ENCODE measurements at places on chromosomes 2 and 18.
A peak's percentile ranks its signal among the peaks of the same experiment; 100 is the strongest.

GRCh38 chr2:218839430-218839829 is 7.8 kb upstream of the PRKAG3 start:
- DNase-seq = no peak

GRCh38 chr2:118046634-118047210 is 32.9 kb upstream of the CCDC93 start:
- no peak for DNase-seq

GRCh38 chr2:86064006-86064405 is 41.7 kb downstream of the POLR1A start:
- no peak for DNase-seq

DNA sequence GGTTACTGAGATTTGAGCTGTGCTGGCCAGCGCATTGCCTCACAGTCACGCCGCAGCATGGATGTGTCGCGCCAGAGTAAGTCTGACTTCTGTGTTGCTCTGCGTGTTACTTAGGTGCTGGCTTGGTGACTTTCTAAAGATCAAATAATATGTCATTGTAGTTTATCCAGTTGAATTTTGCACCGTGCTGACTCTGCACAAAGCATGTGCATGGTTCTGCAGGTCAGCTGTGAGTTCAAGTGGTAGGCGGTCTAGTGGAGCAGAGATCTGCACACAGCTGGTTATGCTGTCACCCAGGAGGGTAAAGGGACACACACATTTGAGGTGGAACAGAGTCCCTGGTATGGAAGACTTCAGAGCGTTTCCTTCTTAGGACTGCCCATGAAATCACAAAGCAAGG is 105.1 kb downstream of the CEP192 start:
- DNase-seq = no peak

DNA sequence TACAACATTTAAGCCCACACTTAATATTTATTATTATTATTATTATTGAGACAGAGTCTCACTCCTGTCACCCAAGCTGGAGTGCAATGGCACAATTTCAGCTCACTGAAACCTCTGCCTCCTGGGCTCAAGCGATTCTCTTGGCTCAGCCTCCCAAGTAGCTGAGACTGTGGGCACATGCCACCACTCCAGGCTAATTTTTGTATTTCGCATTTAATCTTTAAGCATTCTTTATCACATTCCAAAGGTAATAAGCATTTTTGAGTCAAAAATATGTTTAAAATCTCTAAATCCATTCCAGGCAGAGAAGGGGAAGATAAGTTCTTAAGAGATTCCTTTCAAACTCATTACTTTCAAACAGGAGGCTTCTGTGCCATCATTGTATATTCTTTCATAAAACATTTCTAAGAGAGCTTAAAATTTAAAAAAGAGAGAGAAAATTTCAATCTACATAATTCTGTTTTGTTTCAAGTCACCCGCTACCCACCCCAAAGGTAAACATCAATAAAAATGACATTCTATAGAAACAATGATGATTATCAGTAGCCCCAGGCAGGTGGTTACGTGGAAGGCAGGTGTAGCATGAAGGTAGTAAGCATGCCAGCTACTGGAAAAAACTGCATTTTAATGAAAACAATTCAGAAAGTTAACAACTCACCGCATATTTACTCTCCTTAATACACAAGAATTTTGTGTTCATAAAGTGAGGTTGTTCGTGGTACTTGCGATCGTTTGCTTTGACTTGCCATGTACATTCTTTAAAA is 84.4 kb upstream of the NARS1 start:
- DNase-seq = no peak

DNA sequence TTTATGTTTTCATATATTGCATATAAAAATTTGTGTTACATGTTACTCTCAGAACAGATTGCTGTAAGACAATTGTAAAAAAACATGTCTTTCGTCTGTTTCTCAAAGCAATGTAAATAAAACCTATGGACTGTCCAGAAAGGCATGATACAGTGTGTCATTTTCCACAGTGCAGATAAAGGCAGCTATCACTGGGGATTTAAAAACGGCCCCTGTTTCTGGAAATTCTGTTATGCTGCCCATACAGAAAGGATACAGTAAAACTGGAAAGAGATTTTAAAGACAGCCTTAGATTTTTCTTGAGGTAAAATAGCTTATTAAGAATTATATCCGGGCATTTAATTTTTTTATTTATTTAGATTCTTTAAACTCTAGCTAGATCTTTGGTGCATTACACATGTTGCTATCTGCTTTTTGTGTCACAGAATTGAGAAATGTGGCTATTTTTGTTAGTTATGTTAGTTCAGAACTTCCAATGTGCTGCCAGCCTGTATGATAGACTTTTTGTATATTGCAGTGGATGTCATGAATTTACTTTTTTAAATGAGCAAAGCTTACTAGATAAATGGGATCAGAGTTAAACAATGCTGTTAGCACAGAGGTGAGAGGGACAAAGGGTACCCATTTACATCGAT is 859 bp upstream of the INO80D start:
- DNase-seq = no peak

DNA sequence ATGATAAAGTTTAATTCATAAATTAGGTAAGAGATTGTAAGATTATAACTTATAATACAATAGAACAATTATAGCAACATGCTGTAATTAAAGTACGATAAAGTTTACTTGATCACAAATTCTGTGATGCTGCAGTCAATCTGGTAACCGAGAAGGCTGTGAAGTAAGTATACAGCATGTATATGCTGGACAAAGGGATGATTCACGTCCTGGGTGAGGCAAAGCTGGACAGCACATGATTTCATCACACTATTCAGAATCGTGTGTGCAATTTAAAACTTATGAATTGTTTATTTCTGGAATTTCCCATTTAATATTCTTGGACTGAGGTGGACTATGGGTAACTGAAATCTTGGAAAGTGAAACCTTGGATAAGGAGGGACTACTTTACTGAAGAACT is 522.2 kb upstream of the CNTNAP5 start:
- DNase-seq = no peak

GRCh38 chr18:43760010-43760409 is 482.7 kb upstream of the SYT4 start:
- no peak for DNase-seq

DNA sequence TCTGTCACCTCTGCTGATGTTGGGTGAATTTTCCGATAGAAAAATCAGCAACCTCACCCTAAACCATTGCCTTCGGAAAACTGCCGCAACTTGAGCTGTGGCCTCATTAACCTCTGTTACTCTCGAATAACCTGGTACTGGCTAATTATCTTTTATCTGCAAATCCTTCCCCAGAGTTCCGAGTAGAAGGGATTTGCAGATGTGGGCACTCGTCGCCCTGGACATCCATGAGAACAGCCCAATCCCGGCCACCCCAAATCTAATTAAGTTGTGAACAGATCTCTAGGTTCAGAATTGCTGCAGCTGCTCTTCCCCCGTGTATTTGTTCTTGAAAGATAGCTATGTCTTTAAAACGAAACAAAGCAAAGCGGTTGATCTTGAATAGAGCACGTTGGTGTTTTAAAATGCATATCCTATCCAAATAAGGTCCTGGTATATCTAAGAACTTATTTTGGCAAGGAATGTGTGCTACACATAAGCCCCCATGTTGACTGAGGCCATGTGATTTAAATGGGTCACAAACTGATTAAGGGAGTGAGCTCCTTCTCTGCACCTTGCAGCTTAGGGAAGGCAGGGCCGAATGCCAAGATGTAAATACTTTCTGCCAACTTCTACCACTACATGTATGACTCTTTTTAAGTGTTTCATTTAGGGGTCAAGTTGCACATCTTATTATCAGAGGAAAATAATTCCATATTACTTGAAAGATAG is 88.2 kb downstream of the MTCL1 start:
- no peak for DNase-seq

GRCh38 chr2:33209976-33210375 is 263.2 kb downstream of the LTBP1 start:
- DNase-seq = no peak

DNA sequence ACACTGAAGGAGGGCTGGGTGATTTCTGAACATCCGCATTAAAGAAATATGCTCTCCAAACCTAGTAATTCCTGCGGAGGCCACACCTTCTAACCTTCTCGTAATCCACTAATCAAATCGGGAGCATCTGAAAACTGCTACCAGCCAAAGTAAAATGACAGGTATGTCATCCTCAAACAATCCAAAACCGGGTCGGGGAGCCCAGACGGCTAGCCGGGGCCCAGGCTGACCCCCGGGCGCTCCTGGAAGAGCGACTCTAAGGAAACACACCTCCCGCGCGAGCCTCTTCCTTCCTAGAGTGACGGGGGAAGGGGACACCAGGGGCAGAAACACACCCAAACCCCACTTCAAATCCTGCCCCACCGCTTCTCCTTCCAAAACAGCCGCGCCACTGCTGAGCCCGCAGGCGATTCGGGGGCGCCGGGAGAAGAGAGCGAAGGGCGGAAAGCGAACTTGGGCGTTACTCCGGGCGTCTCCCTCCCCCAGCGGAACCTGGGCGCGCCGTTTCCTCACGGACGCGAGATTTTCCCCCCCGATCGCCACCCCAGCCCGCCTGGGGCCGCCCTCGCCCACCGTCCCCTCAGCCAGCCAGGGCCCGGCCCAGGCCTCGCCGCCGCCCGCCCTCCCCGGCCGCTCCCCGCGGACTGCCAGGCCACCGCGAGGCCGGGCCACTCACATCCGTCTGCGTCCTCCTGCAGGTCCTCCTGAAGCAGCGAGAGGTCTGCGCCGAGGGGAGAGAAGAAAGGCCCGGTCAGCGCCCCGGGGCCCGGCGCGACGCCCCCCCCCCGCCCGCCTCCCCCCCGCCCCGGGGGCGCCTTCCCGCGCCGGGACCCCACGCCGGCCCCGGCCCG is 584 bp downstream of the PPP4R1 start:
- DNase-seq = peak; percentile 21

GRCh38 chr2:222912117-222912516 is 51.3 kb downstream of the ACSL3 start:
- no peak for DNase-seq

- DNase-seq = no peak
These were observed 28.1 kb downstream of the CAVIN2 start for GRCh38 chr2:191818725-191819350.

GRCh38 chr18:10487154-10487553 is 32.7 kb downstream of the APCDD1 start:
- DNase-seq = no peak

GRCh38 chr2:134190807-134191203 is 63.1 kb upstream of the MGAT5 start:
- DNase-seq = no peak

DNA sequence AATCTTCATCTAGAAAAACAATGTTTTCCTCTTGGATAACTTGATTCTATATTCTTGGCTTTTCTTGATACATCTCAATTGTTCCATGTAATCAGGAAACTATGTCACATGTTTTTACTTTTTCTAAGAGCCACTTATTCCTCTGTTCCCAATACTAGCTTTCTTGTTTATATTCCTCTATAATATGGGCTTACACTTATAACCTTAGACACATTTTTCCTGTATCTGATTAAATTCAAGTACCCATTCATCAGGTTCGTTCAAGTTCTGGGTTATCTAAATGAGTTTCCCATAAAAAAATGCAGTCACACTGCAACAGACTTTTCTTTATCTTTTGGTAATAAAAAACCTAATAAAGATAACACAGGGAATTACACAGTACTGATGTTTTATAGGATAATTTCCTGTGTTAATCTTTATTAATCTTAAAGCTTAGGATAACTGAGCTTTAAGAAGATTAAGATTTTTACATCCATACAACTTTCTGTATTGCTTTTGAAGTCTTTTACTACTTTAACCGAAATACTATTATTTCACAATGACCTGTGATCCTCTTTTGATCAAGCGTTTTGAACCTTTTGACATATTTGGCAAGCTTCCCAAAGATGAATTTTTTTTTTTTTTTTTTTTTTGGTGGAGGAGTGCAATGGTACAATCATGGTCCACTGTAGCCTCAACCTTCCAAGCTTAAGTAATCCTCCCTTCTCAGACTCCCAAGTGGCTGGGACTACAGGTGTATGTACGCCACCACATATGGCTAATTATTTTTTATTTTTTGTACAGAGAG is 44.3 kb upstream of the C2orf66 start:
- no peak for DNase-seq

DNA sequence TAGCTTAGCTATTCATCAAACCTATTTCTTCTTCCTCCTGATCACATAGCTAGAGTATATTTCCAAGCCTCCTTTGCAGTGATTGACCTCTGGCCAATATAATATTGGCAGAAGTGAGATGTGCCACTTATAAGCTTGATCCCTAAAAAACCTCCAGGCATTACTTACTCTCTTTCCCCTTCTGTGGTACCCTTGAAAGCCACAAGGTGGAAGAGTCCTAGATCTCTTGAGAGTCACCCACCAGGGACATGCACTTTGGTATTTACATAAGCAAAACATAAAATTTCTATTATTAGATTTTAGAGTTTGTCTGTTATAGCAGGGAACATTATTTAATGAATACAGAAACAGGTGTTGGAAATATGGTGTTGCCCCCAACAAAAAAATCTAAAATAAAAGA is 112.0 kb downstream of the EXOC6B start:
- DNase-seq = no peak

GRCh38 chr2:65880436-65880835 is 448.0 kb upstream of the SPRED2 start:
- DNase-seq = no peak

DNA sequence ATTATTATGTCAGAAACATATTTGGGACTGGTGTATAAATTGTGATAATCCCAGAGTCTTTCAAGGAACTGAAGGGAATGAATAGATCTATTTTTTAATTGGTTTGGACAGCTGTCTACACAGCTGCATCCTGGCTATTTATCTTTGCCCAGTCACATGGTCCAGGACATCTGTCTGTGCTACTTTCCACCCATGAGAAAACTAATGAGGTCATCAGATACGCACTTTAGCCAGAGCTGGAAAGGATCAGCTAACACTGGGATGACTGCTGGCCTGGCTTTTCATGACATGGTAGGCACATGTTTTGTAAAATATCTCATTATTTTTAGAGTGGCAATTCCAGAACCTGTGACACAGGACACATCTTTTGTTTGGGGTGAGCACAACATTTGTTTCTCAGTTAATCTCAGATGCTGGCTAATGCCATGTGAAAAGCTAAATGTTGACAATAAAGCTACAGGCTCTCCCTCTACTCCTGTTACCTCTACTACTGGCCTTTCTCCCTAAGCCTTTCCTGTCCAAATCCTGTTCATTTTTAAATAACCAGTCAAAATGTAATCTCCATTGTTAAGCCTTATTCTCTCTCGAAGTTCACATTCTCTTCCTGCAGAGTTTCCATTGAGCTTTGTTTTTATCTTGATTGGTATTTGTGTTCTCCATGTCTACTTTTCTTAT is 500.7 kb downstream of the RIT2 start:
- no peak for DNase-seq

DNA sequence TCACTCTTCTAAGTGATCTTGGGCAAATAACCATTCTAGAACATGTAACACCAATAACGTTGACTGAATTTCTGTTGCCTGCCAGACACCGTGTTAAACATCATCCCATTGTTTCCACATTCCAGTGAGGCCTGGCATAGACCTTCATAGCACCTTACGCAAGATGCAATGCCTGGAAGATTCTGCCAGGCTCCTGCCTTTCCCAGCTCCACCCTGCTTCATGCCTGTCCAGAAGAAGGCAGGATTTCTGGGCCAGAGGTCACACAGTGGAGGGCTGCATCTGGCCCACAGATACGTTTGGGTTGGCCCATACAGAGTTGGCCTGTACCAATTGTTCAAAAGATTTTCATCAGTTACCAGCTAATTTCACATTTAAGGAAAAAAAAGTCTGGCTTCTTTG is 46.3 kb downstream of the EN1 start:
- DNase-seq = no peak
